Cerebellar nuclear complex (tissue), 1 donor: ENCODE measurements at places on chromosomes 13 and 19.

DNA sequence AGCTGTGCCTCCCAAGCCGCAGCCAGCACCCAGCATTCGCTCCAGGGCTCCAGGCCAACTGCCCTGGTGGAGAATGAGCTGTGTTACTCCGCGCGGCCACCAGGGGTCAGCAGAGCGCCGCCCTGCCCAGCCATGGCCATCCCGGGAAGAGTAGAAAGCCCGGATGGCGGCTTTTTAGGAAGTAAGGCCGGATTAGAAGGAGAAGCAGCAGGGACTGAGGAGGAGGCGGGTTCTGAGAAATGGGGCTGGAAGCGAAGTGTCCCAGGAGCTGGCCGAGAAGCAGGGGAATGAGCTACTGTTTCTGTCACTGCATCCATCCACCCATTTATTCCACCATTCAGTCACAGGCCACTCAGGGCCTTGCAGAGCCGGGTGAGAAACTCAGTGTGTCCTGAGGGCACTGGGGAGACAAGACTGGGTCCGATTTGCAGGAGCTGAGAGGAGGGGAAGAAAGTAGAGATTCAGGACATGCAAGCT, 6.6 kb upstream of the NPAS1 start:
- DNase-seq: peak; percentile 55

DNA sequence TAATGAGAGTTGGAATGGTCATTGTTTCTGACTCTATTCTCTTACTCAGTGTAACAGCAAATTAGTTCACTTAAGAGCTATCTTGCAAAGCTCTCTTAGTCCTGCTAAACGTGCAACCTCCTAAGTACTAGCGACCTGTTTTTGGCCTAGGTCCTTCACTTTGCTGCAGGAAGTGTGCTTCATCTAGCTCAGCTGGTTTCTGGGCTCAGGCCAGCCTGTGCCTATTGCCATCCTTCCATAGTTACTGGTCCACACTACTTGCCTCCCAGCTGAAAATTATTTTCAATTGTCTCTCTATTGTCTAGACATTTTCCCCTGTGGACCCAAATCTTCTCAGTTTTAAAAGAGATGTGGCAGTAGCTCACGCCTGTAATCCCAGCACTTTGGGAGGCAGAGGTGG, 561.3 kb downstream of the FGF9 start:
- no peak for DNase-seq

- no peak for DNase-seq
These were observed 8.1 kb upstream of the FPR3 start for GRCh38 chr19:51786646-51787494.

DNA sequence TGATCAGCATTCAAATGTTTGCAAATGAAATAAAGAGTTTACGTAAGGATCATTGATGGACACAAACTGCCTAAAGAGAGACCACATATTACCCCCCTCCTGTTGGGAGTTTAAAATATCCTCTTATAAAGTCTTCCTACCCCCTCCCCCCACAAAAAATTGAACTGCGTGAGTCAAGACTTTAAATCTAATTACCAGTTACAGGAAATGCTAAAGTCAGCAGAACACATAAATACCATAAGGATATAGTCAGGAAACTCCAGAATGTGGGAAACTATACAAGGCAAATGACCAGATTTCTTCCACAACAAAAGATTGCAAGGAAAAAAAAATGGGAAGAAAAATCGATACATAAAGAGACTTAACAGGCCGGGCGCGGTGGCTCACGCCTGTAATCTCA, 44.4 kb upstream of the FARP1 start:
- no peak for DNase-seq

GRCh38 chr13:42656161-42656560, 82.2 kb downstream of the TNFSF11 start:
- DNase-seq: no peak
